Stimulated activated CD8-positive, alpha-beta memory T cell treated with anti-CD3 and anti-CD28 coated beads, Interleukin-15, amount 100 ng/mL, for 4 hours (primary cell): ENCODE measurements at places on chromosomes 11 and 22.

- DNase-seq, result no peak
Observed at GRCh38 chr11:34064291-34064690, 12.8 kb downstream of the CAPRIN1 start.

- no peak for DNase-seq
Observed at GRCh38 chr11:3085052-3085451, 27.8 kb upstream of the CARS1 start.

GRCh38 chr11:105968021-105968697 lies 53.9 kb downstream of the MSANTD4 start:
- DNase-seq, result no peak

DNA sequence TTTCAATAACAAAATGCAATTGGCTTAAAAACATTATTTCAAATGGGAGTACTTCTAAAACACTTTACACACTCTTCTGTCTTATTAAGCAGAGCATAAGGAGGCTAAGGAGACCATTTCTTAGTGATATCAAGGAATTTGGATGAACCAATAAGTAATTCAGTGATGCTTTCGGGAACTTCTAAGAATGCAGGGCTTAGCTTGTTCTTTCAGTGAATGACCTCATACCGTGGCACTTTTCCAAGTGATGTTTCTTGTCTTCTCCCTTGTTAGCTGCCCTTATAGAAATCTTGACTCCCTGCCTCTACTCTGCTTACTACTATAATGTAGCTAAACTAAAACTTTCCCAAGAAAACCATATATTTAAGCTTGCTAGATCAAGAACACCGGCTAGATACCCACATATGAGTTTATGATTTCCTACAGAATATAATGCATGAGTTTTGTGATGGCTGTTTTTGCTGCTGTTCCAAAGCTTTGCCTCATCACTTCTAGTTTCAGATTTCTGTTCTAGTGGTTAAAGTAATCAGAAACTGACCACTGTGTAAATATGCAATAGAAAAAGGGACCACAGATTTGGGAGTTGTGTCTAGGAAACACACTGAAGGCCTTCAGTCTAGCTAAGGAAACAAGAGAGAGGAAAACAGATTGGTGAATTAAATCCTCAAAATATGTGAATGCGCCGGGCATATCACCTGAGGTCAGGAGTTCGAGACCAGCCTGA lies 37.5 kb upstream of the STK33 start:
- no peak for DNase-seq

DNA sequence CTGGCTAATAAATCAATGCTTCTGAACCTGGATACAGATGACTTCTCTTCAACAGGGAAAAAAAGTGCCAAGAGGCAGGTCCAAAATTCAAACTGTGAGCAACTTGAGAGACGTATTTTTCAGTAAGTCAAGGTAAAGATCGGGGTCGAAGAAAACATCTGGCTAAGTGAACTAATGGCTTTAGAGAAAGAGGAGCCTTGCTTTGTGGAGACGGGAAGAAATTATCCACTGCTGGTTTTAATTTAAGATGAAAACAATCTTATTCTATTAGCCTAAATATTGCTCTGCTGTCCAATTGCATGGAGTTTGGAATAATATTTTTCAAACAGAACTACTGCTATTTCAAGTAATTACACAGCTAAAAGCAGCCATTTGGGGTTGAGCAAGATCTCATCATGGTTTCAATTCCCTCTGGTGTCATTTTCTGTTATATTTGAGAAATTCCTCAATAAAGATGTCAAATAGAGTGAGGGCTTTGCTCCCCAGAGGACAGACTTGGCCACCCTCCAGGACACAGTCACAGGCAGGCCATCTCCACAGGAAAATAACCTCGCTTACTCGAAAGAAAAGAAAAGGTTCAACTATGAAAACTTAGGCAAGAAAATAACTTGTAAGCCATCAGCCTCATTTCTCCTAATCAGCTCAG lies 29.8 kb downstream of the SCUBE1 start:
- DNase-seq, result no peak

GRCh38 chr22:50733521-50734342 lies 4.3 kb upstream of the ACR start:
- DNase-seq, result no peak
